Lung (tissue), 17 donors: ENCODE measurements at places on chromosomes 2 and 18. TPM values are rescaled to one million over a fixed set of nuclear protein-coding genes. Genes with fewer than 3 reads are reported as not detected.
A peak's percentile ranks its signal among the peaks of the same experiment; 100 is the strongest.

GRCh38 chr18:43620936-43621335 is 343.6 kb upstream of the SYT4 start:
- peak; percentile 56 for DNase-seq
- no peaks in the 10 kb centered on the region for H3K27me3 ChIP-seq
- no peaks in the 10 kb centered on the region for H3K36me3 ChIP-seq
- H3K4me3 ChIP-seq: no peak overlapping the region
- no peak overlapping the region for H3K27ac ChIP-seq
- no peaks in the 10 kb centered on the region for H3K4me1 ChIP-seq

Gene FBXO48
- 1.3 TPM for total RNA-seq

DNA sequence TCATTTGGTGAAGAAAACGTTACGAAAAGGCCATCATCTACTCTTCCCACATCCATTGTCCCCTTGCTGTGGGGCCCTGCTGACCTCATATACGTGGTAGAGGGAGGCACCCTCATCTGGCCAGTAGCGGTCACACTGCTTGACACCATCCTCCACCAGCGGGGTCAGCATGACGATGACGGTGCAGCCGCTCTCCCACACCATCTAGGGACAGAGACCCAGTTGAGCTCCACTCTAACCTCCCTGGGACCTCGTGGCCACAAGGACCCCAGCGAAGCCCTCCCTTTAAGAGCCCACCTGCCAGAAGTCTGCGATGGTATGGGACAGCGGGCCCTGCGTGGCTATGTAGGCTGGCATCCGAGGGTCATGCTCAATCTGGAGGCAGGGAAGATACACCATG is 13.1 kb downstream of the PTPRN start:
- H3K4me1 ChIP-seq: peaks cover 2% of the 10 kb centered on the region
- no peak overlapping the region for H3K4me3 ChIP-seq
- no peak for DNase-seq

GRCh38 chr2:114714313-114714712 is 271.9 kb downstream of the DPP10 start:
- H3K4me1 ChIP-seq: no peaks in the 10 kb centered on the region
- H3K4me3 ChIP-seq: no peak overlapping the region
- H3K27ac ChIP-seq: no peak overlapping the region
- DNase-seq: no peak
- H3K36me3 ChIP-seq: no peaks in the 10 kb centered on the region
- H3K27me3 ChIP-seq: no peaks in the 10 kb centered on the region

Gene ATP6V1B1
- 1.4 TPM for total RNA-seq

Gene IL36A
- total RNA-seq: not detected
